Urinary bladder (tissue), 4 donors: ENCODE measurements at places on chromosomes 3 and 15. TPM values are rescaled to one million over a fixed set of nuclear protein-coding genes. Genes with fewer than 3 reads are reported as not detected.

- no peak for DNase-seq
Measured at GRCh38 chr3:158269942-158270341, 160.1 kb downstream of the RSRC1 start.

GRCh38 chr15:78020007-78020406 lies 57.5 kb downstream of the TBC1D2B start:
- no peak for DNase-seq

Gene HES1
- 22.6 TPM for polyA plus RNA-seq

Gene AQP9
- 1.1 TPM for polyA plus RNA-seq
